ENCODE measurements at places on chromosomes 6 and 20.

- DNase-seq: no peak
Measured at GRCh38 chr6:125267806-125268523, 33.8 kb downstream of the HDDC2 start.

DNA sequence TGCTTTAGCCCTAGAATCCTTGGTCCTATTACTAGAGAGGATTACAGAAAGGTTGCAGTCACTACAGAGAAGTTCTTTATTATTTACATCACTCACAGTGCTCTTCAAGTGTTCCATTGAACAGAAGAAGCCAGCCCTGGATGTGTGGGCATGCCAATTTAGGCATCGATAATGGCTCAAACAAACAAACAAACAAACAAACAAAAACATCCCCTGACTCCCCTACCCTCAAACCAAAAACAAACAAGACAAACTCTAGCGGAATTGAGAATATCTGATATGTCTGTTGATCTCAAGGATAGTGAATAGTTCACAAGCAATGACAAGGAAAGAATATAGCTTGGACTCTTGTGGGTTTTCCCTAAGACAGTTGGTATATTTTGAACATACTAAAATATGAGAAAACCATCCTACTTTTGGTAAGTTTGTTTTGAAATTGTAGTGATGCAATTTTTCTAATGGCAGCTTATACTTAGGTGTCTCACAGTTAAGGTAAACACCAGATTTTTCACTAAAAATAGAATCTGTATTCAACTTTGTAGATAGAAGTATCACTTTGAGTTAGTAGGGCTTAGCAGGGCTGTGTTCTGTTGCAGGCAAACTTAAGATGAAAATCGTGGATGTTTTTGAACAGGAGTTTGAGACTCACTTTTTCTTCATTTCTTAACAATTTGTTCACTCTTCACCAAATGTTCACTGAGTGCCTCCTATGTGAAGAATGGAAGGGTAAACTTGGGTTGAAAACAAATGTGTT is 92.8 kb upstream of the FAM184A start:
- DNase-seq: no peak

GRCh38 chr20:36313476-36313875 is 7.3 kb downstream of the DLGAP4 start:
- no peak for DNase-seq

GRCh38 chr6:109478222-109478805 is 4.7 kb downstream of the ZBTB24 start:
- no peak for DNase-seq

DNA sequence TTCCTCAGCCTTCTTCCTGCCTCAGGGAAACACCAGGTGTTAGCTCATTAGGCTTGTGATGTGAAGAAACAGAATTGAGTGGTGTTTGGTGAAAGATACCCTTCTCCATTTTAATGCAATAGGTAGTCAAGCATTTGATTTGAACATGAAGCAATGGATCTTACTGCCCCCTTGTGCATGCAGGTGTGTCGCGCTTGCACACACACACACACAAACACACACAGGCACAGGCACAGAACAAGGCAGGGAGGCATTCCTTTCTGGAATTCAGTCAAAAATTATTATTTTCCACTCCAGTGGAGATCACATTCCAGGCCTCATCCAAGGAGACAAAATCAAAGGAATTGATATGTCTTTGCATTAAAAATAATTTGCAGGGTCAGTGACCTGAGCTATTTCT is 667.0 kb upstream of the MARCKS start:
- DNase-seq: no peak

- no peak for DNase-seq
Measured at GRCh38 chr6:137427656-137428290, 66.4 kb downstream of the OLIG3 start.

DNA sequence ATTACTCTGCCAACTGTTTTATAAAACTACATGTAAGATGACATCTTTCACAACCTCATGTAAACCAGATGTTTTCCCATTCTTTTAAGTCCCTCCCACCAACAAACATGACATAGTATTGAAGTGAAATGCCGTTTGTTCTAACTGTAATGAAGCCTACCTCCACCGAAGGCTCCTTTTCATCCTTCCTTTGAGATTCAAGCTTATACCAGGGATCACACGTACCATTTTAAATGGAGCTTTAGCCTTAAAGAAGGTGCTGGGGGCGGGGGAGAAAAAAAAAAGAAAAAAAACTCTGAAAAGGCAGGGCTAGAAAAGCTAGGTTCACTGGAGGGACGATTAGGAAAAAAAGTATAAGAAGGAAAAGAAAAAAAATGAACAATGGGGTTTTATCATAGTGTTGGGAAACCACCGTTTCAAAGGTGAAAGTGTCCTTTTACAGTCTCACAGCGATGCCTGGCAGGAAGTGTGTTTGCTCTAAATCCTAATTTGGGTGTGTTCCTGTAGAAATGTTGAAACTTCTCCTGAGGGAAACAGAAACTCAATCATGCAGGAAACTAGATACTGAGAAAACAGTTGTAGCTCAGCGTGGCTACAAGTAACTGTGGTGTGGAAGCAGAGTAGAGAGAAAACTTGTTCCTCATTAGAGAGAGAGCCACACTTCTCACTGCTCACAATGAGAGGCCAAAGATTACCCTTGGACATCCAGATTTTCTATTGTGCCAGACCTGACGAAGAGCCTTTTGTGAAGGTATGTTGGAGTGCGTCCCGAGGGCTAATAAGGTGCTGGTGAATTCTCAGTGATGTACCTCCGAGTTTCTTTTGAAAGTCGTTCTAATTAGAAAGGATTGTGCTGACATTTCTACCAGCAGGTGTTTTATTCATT is 37.6 kb upstream of the HINT3 start:
- no peak for DNase-seq

GRCh38 chr6:168953461-168953860 is 300.2 kb downstream of the THBS2 start:
- DNase-seq: no peak

- DNase-seq: no peak
Measured at GRCh38 chr20:23669327-23669726, 19.5 kb downstream of the CST4 start.

DNA sequence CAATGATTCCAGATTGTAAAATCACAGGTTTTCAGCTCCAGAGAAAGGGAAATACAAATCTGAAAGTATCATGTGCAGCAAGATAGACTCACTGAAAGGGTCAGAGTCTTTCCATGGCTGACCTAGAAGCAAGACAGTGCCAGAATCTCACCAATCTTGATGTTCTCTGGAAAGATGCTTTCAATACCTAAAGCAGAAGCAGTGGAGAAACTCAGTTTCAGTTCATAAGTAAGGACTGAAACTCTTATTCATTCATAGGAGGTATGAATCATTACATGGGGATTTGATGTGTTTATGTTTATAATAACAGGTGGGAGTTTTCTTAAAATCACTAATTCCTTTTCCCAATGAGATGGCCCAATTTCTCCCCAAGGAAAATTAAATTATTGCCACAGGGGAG is 42.5 kb downstream of the SLC2A12 start:
- DNase-seq: no peak

Measured in NCI-H1436 (cell line).